Hindlimb muscle (tissue), 1 donor: ENCODE measurements at places on chromosomes 12 and 14. TPM values are rescaled to one million over a fixed set of nuclear protein-coding genes. Genes with fewer than 3 reads are reported as not detected.
A peak's percentile ranks its signal among the peaks of the same experiment; 100 is the strongest.

Gene MIPOL1
- 4.9 TPM for polyA plus RNA-seq

- DNase-seq = no peak
Observed at GRCh38 chr12:43883748-43884147, 47.9 kb downstream of the TMEM117 start.

DNA sequence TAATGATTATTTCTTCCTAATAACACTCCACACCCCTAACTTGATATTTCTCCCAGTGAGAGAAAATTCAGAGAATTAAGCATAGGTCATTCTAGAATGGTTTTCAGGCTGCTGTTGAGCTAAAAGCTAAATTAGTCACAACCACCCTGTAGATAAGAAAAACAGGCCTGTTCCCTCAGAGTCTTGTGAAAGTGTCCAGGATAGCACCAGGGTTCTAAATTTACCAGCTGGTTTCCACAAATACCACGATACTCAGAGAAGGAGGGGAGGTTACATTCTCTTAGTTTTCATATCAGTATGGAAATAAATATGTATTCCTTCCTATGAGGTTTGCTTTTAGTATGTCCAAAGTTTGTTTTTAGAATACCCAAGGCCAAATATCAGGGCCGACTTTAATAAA, 66.0 kb upstream of the YARS2 start:
- DNase-seq = no peak

Gene RDH12
- 1.2 TPM for polyA plus RNA-seq

GRCh38 chr12:3190101-3190500, 112.9 kb downstream of the TSPAN9 start:
- no peak for DNase-seq

- DNase-seq = no peak
Observed at GRCh38 chr12:13117029-13117428, 13.6 kb upstream of the GSG1 start.

Gene MYF5
- polyA plus RNA-seq = 29.5 TPM

Gene NPFF
- polyA plus RNA-seq = 0.48 TPM

- DNase-seq = peak; percentile 45
Observed at GRCh38 chr12:64088431-64089349, 133.4 kb downstream of the KICS2 start.

- DNase-seq = no peak
Observed at GRCh38 chr12:29980304-29980703, 196.6 kb upstream of the TMTC1 start.

DNA sequence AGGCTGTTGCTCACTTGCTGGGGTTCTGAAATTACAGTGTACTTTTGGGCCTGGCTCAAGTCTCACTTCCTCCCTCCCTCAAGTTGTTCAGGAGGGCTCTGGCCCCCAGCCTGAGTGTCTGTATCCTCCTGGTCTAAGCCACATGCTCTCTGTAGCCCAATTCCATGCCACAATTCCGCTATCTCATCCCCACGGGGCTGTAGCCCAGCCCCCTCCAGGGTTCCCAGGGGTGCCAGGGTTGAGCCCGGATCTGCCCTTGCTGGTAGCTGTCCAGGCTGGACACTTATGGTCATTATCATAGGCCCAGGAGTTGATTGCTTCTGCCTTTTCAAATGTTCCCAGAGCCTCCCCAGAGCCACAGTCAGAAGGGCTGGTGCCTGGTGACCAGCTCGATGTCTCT, 65.3 kb downstream of the PRIMA1 start:
- DNase-seq = no peak

Gene ADGRD1
- polyA plus RNA-seq = 9.3 TPM

GRCh38 chr14:94542111-94542810, 19.0 kb upstream of the SERPINA4 start:
- no peak for DNase-seq

GRCh38 chr14:106605548-106606448, 1079.4 kb downstream of the TMEM121 start:
- DNase-seq = no peak

GRCh38 chr14:94028450-94028826, 2.3 kb downstream of the OTUB2 start:
- no peak for DNase-seq

GRCh38 chr14:100536721-100537445, 50.3 kb downstream of the BEGAIN start:
- no peak for DNase-seq

GRCh38 chr12:112419297-112420133, 768 bp downstream of the PTPN11 start:
- DNase-seq = peak; percentile 54

- DNase-seq = peak; percentile 44
Observed at GRCh38 chr12:119204671-119205285, 26.0 kb downstream of the HSPB8 start.

DNA sequence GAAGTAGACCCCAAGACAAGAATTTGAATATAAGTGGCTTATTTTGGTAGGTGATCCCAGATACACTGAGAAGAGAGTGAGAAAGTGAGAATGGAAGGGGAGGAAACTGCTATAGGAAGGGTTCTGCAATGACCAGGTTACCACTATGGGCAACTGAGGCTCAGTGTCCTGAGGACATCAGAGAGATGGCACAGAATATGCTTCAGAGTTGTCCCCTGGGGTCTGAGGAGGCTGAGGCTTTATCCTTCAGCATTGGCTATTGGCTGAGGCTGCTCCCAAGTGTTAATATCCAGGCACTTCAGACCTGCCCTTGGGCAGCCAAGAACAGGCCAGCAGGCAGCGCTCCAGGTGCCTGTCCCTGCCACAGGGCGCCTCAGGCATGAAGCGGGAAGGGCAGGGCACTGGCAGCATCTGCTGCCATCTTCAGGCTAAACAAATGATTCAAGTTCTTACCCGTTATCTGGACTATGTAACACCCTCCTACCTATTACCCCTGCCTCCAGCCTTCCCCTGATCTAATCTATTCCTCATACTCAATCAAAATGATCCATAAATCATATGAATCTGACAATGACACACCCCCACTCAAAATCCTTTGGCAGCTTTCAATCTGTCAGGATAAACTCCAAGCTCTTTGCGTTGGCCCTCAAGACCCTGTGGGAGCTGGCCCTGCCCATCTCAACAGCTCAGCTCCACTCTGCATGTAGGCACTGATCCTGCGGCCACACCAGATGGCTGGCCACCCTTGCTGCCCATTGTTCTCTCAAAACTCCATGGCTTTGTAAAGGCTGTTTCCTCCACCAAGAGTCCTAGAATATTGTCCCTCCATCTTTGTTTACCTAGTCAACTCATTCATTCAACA, 42.4 kb downstream of the CKAP4 start:
- DNase-seq = no peak

Gene RD3L
- not detected for polyA plus RNA-seq

GRCh38 chr14:21614240-21614639, 20.5 kb downstream of the OR10G2 start:
- DNase-seq = no peak

Gene DTX1
- 5.9 TPM for polyA plus RNA-seq

- no peak for DNase-seq
Observed at GRCh38 chr12:66232263-66232662, 43.2 kb downstream of the IRAK3 start.

GRCh38 chr12:59066445-59066844, 146.1 kb upstream of the LRIG3 start:
- DNase-seq = no peak

DNA sequence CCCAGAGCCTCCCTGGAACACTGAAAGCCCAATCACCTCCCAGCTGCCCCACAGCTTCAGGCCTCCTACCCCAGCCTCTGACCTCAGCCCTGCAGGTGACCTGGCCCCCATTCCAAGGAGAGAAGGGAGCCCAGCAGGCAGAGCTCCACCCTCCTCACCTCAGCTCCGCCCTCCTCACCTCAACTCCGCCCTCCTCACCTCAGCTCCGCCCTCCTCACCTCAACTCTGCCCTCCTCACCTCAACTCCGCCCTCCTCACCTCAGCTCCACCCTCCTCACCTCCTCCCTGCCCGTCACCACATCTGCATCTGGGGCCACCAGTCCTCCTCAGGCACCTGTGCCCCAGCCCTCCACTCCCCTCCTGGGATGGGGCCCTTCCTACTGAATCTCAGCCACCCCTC, 112.2 kb upstream of the SFSWAP start:
- no peak for DNase-seq

DNA sequence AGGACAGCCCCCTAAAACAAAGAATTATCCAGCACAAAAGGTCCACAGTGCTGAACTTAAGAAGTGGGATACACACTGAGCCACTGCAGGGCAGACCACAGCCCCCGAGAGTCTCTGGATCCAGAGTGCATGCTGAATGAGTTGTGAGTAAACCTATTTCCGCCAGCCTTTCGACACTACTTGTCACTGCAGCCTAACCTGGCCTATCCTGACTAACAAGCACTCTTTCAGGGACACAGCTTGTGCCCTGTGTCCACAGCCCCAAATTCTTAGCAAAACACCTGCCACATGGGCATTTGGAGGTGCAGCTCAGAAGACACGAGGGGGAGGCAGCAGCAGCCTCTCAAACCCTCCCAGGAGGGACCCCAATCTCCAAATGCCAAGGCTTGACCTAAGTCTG, 31.3 kb downstream of the ITPK1 start:
- DNase-seq = no peak

DNA sequence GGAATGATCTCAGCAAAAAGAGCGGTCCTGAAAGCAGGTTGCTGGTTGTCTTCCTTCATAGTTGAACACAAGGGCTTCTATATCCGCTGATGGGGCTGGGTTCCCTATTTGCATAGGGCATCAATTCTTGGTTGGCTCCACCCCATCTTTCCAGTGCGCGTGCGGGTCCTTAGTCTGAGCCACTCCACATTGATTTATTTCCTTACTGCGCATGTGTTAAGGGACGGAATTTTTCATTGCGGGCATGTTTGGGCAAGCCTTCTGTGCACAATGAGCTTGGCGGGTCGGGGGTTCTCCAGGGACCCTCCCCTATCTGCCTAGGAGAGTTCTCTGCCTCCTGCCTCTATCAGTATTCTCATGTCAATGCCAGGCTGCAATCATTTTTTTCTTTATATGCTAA, 21.2 kb upstream of the DLGAP5 start:
- DNase-seq = no peak

GRCh38 chr12:27572486-27573255, 48.7 kb downstream of the PPFIBP1 start:
- no peak for DNase-seq

Gene DAD1
- polyA plus RNA-seq = 108 TPM

DNA sequence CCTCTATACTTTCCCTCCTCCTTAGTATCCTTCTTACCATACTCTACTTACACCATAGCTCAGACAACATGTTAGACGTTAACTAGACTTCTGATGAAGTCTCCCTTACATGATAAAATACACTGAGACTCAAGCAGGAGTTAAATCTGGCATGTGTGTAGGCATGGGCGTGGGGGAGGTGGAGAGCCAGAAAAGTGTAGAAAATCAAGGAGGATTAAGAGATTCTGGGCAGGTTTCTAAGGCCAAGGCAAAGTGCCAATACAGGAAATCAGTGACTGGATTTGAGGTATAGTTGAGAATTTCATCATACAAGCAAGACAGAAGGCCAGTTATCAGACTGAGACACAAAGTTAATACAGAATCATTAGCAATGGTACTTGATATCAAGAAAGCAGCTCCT, 37.4 kb downstream of the EPS8 start:
- DNase-seq = no peak

Gene KLRD1
- 0.59 TPM for polyA plus RNA-seq

DNA sequence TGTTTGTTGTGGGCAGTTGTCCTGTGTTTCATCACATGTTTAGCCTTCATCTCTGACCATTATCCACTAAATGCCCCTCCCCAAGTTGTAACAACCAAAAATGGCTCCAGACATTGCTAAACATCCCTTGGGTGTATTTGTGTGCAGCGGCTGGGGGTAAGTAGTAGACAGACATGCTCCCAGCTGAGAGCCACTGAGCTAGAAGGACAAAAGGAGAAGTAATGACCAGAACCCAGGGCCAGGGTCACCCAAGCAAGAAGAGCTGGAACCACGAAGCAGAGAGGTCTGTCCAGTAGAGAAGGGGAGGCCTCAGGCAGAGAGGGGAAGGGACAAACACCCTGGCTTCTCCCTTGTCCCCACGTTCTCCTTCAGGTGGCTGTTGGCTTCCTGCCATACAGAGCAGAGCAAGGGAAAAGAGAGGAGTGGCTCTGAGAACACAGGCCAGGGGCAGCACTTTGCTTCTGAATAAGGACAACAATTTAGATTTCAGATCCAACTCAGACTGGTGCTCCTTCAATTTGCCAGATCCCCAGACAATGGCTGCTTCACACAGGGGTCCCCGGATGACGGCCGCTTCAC, 55.2 kb downstream of the NDUFA12 start:
- DNase-seq = no peak

Gene ARMH4
- polyA plus RNA-seq = 5.1 TPM

Gene CLEC4D
- polyA plus RNA-seq = not detected

DNA sequence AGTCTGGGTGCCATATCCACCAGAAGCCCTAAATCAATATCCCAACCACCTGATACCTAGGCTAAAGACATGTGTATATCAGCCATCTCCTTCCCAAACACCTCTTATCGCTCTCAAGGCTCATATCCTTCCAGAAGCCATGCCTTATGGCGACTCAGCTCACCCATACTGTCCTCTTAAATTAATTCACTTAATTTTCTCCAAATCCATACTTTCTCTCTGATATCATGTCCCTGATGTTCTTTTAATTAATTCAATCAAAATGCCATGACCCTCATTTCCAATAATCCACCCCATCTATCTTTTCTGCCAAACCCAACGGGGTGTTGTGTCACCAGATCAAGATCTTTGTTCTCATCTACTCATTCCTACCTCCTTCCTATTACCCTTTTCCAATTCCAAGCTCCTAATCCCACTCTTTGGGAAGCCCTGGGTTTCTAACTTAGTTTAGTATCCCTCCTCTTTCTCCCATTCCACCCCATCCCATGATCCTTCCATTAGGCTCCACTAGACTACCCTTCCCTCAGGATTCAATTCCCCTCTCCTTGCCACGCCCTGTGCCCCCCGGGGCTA, 723 bp downstream of the ATF7 start:
- DNase-seq = no peak

Gene NRXN3
- polyA plus RNA-seq = 0.40 TPM

DNA sequence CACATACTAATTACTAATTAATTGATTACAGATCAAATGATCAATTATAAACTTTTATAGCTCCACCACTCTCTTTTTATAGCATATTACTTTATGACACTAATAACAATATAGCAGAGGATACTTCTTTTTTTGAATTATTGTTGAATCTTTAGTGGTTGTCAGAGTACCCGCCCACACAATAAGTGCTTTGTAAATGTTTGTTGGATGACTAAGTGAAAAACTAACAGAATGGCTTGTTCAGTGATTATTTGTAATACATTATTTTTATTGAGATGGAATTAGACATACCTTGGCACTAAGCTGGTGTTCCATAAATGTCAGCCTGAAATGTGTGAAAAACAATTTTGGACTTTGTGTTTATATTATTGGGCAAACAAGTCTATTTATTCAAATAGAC, 670.5 kb upstream of the ATXN7L3B start:
- DNase-seq = no peak

Gene MRPS35
- polyA plus RNA-seq = 45.2 TPM

DNA sequence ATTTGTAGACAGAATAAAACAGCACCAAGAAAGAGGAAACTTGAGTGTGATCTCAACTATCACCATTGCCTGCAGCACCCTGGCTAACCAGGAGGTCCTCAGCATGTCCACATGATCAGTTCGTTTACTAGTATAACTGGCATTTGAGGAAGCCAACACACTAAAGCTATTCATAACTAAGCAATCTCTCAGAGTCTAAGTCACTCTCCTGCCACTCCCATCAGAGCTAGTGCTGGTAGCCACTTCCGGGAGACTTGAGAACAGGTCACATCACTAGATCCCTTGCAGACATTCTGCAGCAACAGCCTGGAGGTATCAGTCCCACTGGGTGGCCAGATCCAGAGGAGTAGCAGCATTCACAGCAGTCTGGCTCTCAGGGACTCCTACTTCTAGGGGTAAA, 352.9 kb upstream of the OR4E1 start:
- no peak for DNase-seq

Gene TAS2R31
- 0.90 TPM for polyA plus RNA-seq

- no peak for DNase-seq
Observed at GRCh38 chr12:127726671-127727315, 540.2 kb upstream of the TMEM132C start.
